Liver (tissue), 10 donors: ENCODE measurements at places on chromosomes 16 and 17. TPM values are rescaled to one million over a fixed set of nuclear protein-coding genes. Genes with fewer than 3 reads are reported as not detected.

The CISD3 gene
- total RNA-seq = 4.5 TPM

The SLC13A2 gene
- total RNA-seq = 0.47 TPM

The CMTM2 gene
- 1.1 TPM for total RNA-seq

The BCO1 gene
- total RNA-seq = 0.50 TPM

The CD300LB gene
- total RNA-seq = 0.33 TPM

The CAPNS2 gene
- total RNA-seq = 0.33 TPM

The SLC25A10 gene
- total RNA-seq = 54.6 TPM

The NETO2 gene
- total RNA-seq = 0.33 TPM

The GOSR2 gene
- total RNA-seq = 43.8 TPM

The C16orf86 gene
- total RNA-seq = 1.9 TPM

The KRT20 gene
- total RNA-seq = not detected

The PIK3R6 gene
- total RNA-seq = 0.37 TPM

The RNF43 gene
- total RNA-seq = 8.4 TPM

The SCGB1C2 gene
- not detected for total RNA-seq

The MT4 gene
- total RNA-seq = not detected

The CRAMP1 gene
- 6.0 TPM for total RNA-seq
